ENCODE measurements at places on chromosomes 1 and 21.

DNA sequence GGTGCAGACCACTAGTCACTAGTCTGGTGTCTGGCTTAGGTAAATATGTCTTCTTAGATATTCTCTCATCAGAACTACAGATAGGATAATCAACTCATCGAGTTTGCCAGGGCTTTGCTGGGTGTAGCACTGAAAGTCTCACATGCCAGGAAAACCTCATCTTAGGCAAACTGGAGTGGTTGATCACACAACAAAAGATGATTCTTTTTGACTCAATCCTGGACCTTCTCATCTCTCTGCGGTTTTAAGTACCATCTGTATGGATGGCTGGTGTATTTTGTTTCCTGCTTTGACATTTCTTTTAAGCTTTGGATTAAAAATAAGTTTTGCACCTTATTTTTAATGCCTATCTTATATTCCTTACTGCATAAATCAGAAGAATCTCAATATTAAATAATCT is 11.3 kb downstream of the GBP2 start:
- no peak for DNase-seq

DNA sequence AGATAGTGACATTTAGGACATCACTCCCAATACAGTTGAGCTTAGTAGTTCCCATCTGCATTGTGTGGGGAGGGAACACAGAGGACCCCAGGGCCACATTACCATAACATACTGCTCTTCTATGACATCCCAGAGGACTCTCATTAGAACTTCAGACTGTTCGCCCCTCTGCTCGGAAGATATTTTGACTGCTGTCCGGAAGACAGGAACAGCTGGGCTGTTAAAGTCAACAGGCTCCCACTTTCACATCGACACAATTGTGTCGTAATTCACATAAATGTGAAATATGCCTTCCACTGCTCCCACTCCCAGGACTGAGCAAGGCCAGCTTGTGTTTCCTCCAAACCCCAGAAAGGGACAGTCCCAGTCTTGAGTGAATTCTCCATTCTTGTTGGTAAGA is 158.4 kb downstream of the SEC16B start:
- no peak for DNase-seq

DNA sequence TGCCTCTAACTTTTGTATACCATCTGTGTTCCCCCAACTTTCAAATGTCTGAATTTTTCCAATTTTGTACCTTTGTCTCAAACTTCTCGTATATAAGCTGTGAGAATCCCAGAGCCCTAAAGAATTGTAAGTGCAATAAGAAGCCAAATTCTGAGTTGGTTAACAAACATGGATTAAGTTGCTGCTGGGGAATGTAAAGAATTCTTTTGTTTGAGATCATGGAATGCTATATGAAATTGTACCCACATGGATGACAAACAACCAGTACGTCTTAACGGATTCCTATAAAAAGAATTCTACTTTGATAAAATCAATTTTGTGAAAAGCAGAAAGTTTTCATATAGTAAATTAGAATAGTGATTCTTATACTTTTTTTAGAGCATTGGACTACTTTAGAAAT is 72.4 kb upstream of the CYP2J2 start:
- no peak for DNase-seq

DNA sequence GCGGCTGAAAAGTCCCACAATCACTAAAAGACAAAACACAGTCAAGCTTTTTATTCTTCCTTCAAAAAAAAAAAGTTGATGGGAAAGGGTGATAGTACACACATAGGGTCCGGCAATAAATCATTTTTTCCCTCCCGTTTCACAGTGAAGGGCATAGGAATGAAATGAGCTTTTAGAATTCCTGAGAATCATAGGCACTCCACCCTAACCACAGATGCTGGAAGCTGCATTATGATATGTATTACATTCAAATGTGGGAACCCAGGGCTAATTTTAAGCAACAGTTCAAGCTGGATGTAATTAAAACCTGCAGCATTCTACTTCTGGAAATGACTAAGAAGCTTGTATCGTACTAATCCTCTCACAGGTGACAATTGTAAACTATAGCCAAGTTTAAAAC is 75.7 kb upstream of the KCNJ15 start:
- no peak for DNase-seq

DNA sequence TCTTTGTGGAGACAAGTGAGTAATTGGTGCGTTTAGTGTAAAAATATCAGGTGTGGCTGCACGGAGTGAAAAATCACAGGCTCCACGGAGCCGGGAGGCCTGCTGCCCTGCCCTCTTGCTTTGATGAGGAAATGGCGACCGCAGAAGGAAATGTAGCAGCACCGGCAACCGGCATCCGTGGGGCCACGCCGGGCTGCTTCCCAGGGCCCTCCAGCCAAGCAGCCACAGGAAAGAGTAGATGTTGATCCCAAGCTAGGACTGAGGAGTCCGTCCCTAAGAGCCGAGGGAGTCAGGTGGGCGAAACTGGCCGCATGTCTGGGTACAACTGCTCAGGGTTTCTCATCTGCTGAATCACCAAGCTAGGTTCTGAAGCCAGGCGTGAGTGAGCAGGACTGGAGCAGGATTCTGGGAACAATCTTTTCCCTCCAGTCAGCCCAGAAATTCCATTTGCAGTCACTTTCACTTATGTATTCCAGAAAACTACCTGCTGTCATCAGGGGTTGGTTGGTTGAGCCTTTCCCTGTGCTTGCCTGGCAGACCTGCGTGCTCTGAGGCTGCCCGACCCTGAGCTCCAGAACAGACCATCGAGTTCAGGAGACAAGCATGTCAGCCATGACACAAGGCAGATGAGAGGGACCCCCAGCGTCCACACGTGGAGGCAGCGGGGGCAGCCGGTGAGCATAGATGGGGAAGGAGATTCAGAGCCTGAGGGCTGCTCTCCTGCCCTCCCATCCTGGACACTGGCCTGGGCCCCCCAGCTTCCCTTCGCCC is 5.8 kb upstream of the ITGB2 start:
- no peak for DNase-seq

GRCh38 chr1:38009088-38009840 is 3.3 kb upstream of the UTP11 start:
- DNase-seq, result peak; percentile 63

GRCh38 chr1:172719066-172719627 is 60.2 kb downstream of the FASLG start:
- no peak for DNase-seq

DNA sequence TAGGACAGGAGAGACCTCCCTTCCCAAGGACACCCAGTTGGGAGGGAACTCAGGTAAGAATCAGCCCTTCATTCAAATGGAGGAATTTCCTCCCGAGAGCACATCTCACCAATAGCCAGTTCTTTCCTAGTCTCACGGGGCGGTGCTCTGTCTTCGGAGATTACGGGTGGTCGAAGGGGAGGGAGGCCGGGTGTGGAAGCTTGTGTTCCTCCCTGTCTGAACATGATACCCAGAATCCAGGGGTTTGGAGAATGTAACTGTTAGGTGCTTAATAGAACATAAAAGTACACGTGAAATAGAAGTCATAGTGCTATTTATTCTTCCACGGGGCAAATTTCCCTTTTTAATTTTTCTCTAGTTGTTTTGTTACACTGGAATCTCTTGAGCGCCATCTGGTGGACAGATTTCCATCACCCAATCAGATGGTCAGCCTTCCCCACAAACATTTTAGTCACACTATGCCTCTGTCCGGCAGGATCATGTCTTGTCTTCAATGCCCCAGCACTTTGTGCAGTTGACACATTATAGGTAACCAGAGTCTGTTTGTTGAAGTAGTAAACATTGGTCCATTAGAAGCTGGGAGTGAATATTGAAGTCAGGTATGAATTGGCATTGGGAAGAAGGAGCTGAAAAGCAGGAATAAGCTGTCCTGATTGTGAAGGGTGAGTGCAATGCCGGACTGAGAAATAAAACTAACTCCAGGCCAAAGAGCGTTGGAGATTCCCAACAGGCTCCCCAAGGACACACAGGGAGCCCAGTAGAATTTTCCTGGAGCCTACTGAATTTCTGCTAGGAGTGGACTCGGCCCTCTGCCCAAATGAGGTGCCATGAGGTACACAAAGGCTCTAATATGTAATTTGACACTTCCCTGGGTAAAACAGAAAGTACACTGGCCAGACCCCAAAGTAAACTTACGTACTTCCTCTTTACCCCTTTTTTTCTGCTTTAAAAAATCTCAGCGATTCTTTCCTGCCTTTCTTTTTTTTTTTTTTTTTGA is 27.6 kb upstream of the ZNF697 start:
- peak; percentile 62 for DNase-seq

DNA sequence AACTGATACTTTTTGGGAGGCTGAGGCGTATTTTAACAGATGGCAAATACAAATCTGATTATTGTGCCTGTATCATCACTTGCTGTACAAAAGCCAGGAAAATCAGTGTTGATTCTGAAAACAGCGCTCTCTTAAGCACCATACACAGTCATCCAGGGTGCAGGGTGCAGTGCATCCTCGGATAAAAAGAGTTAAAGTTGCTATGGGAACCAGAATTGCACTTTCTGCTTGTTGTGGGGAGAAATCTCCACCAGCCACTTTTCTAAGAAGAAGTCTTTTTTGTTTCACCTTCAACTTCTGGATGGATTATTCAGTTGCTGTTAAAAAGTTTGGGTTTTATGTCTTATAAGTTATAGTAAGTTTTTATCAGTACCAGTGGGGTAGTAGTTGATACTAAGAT is 3.8 kb downstream of the LAMC1 start:
- DNase-seq, result no peak

GRCh38 chr1:18716785-18717678 is 86.4 kb downstream of the PAX7 start:
- no peak for DNase-seq

DNA sequence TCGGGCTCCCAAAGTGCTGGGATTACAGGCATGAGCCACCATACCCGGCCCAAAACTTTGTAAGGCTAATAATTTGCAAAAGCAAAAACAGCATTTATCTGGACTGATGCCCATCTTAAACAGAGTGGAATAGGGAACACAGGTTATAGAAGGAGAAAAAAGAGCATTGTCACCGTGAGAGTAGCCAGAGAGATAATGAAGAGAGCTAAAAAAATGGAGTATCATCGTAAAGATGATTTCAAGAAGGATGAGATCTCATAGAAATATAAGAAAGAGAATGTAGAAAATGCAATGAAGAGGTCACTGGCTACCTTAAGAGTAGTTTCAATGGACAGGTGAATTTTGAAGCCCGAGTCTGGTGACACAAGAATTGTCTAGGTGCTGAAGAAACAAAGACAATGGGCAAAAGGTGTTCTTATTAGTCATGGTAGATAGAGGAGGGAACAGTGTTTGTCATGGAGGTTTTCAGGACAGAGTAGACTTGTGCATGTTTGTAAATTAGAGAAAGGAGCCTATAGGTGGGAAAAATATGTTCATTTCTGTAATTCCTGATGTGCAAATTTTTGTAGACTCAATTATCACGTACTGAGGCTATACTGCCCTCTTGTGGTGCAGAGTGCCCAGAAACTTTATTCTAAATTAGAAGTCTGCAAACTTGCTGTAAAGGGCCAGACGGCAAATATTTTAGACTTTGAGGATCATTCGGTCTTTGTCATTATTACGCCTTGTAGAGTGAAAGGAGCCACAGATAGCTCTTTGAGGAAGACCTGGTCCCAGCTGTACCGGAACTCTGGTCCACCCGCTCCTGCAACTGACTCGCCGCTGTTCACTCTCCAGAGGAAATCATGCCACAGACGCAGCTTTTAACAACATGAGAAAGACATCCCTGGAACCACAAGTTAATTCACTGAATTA is 8.1 kb upstream of the TMEM183A start:
- peak; percentile 62 for DNase-seq

DNA sequence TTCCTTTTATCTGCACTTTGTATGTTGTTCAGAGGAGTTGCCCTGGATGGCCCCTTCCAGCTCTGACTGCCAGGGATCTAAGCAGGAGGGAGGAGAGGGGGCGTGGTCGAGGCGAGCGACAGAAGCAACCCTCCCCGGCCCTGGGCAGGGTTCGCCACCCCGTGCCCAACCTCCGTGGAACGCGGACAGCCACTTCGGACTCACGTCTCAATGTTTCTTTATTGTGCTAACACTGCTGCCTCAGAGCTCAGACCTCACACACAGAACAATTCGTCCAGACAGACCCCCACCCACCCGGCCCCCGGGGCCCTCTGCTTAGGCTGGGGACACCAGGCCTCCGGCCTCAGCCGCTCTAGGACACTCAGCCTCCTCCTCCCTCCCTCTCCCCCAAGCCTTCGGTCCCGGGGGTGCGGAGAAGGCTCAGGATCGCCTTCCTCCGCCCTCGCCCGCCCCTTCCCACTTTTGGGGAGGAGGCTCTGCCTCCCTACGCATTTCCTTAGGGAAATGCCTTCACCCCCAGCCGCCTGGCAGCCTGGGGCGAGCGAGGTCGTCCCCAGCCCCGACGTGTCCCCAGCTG is 8.3 kb downstream of the VSIG8 start:
- DNase-seq, result peak; percentile 19

- no peak for DNase-seq
Measured at GRCh38 chr1:76548513-76549100, 318.7 kb upstream of the ST6GALNAC5 start.

DNA sequence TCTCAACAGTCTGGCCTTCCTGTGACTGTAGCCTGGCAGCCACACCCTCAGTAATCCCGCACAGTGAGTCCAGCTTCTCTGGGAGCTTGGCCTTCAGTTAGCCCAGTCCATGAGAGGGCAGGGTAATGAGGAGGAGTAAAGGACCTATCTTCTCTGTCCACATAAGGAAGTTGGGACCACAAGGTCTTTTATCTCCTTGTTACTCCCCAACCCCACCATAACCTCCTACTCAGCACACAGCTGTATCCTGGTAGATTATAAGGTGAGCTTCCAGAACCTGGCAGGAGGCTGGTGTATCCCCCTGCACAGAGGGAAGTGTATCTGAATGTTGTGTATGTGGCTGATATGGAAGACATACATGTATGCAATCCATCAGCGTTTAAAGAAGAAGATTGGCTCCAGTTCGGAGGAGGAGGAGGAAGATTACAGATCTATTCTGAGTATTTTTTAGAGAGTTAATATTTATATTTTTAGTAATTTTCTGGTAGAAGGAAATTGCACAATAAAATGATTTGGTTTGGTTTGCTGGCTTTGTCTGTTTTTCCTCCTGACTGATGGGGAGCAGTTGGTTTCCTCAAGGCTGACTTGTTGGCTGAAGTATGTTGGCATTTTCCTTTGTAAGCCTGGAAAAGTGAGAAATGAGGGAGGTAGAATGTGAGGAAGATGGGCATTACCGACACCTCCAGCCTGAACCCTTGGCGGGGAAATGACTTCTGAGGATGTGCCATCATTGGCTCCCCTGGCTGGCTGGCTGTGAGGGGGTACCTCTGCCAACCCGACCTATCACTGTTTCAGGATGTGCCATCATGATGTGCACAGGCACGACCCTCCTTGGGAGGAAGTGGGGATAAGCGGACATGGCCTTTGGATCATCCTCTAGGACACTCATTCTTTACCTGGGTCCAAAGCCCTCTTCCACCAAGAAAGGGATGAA is 5.0 kb downstream of the C1orf226 start:
- no peak for DNase-seq

DNA sequence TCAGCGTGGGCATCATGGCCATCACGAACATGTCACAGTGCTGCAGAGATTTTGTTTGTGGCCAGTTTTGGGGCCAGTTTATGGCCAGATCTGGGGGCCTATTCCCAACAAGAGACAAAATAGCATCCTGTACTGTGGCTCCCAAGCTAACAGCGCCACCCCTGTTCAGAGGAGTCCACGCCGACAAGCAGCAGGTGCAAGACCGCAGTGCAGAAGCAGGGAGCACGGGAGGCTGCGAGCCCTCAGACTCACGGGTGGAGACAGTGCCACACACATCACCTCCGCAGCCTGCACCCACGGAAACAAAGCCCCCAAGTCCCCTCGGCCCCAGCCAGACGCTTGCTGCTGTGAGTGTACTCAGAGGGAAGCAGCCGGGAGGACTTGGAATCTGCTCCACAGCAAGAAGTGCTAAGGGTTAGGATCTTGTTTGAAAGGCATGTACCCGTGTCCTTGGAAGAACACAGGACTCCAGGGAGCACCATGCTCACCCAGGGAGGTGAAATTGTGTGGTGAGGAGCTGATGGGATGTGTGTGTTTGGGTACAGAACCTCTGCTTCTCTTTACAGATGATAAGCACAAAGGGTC is 7.1 kb downstream of the TCP10L start:
- DNase-seq, result peak; percentile 17

Data from activated naive CD4-positive, alpha-beta T cell treated with anti-CD3 and anti-CD28 coated beads, Interleukin-2, amount 50 U/mL, for 16 hours (primary cell).